Stimulated activated CD4-positive, alpha-beta T cell treated with anti-CD3 and anti-CD28 coated beads, Interleukin-15, amount 100 ng/mL, for 48 hours (primary cell): ENCODE measurements at places on chromosomes 1 and 21.

DNA sequence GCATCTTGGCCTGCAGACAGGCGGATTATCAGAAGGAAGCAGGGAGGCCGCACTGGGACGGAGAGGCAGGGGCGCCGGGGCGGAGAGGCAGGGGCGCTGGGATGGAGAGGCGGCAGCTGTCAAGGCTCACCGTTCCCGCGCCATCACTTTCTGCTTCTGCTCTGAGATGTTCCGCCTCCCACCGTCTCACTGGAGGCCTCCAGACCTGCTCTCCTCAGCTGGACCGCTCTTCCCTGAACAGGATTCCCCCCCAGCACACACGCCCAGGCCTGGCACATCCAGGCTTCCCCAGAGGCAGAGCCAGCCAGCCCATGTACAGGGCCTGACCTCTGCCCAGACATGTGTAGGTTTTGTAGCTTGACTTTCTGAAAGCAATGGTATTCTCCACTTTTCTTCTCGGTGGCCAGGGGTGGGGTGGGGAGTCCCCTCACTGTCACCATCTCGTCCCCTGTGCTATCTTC is 84.1 kb downstream of the RIPK4 start:
- DNase-seq = no peak

DNA sequence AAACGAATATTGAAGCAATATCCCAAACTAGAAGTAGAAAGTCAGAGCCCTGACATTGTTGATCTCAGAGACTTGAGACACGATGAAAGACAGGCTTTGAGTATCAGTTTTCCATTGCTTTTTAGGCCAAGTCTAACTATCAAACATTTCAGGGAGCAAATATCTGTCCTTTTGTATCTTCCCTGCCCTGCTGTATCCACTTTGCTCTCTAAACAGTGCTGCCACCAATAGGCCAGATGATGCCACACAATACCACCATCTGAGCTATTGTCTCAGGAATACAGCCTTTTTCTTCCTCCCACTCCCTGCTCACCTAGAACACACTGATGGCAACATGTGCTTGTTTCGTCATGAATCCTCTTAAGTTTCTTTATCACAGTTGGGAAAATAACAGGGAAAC is 62.6 kb upstream of the SPAG17 start:
- DNase-seq = no peak

- peak; percentile 56 for DNase-seq
These were observed 779 bp downstream of the SON start for GRCh38 chr21:33543505-33544129.

DNA sequence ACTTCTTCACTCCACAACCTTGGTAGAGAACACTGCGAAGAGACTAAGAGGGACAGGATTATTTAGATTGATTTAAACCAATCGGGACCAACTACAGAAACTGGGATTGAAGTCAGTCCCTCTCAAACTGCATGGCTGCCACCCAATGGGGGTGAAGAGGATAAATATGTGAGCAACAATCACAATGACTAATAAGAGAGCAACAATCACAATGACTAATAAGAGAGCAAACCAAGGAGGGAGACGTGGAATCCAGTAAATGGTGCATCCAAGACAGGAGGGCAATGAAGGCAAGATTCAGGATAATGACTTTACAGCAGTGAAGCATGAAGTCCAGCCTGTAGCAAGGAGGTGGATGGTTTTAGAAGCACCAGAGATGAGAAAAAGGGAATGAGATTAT is 322.8 kb downstream of the TTLL7 start:
- DNase-seq = no peak

- DNase-seq = no peak
These were observed 162.2 kb upstream of the LHX8 start for GRCh38 chr1:74971982-74972381.

DNA sequence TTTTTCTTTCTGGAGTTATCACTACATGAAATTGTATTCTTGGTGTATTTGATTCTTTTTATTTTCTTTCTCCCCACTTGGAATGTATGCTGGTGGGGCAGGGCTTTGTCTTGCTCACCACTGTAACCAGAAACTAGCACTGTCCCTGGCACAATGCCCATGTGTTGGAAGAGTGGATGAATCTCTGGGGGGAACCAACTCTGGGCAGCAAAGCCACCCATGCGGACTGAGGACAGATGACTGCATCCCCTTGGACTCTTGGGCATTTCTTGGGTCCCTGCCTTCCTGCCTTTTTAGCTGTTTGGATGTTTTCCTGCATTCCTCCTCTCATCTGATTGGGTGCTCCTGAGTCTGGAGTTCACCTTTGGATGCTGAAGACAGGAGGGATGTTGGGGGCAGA is 6.1 kb downstream of the CYP4B1 start:
- DNase-seq = no peak

DNA sequence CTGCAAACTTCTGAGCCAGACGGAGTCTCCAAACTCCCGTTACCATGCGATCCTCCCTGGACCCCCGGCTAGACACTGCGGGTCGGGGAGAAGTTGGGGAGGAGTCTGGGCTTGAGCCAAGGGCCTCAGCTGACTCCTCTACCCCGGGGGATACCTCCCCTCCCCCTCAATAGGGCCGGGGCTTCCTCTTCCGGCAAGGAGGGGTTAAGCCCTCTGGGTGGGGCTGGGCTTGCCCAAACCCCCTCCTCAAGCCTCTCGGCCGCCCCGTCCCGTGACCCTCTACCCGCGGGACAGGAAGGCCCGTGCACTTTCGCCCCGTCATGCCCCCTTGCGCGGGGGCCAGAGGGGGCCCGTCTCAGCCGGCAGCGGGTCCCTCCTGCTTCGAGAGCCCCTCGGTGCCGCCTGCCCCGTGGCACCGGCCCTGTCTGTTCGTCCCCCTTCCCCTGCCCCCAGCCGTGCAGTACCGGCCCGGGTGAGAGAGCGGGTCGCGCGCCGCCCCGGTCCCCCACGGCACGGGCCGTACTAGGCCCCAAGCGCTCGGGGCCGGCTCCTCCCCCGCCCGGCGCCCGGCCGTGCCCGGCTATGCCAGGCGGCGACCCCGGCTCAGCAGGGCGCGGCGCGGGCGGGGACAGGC is 652 bp downstream of the ARL8A start:
- DNase-seq = no peak

DNA sequence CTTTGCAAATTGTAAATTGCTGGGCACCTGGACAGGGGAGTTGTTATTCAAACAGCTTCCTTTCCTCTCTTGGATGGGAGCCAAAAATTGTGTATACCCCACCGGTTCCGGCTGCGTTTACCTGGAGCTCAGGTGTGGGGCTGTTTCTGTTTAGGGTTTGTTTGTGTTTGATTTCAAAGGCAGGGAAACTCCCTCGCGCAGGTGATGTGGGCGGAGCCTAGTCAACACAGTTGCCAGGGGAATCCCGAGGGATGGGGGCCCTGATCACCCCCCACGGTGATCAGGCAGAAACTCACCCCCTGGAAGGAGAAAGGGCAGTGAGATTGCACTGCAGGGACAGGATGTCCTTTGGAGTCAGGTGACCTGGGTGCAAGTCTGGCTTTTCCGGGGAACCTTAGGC is 28.3 kb downstream of the CDCP2 start:
- DNase-seq = no peak

DNA sequence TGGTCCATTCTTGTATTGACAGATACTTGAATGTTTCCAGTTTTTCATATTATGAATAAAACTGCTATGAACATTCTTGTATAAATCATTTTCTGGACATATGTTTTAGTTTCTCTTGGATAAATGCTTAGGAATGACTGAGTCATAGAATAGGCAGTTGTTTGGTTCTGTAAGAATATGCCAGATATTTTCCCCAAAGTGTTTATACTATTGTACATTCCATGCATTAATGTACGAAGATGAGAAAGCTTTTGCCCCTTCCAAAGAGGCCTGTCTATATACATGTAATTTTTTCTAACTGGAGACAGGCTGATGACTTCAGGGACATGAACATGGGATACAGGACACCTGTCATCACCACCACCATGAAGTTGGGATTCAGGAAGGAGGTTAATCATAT is 11.3 kb downstream of the NBPF3 start:
- DNase-seq = no peak

DNA sequence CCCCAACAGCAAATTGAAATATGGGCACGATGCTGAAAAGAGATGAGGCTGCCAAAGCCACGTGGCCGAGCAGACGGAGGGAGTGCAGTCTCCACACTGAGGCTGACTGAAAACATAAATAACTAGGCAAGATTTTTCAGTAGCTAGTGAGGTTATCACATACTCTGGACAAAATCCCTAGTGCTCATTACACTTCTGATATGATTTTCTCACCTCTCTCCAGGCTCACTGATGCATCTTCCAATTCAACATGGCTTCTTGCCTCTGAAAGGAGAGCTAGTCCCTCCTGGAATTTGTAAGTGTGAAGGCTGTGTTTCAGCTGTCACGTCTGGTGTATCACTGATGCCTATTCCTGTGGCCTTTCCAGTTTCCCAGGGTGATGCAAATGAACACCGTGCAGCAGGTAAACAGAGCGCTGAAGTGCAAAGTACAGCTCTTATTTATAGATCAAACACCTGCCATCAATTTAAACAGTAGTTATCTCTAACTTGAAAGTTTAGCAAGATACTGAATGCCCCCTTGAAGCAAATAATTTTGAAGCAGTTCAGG is 656.1 kb downstream of the KIF26B start:
- DNase-seq = no peak

DNA sequence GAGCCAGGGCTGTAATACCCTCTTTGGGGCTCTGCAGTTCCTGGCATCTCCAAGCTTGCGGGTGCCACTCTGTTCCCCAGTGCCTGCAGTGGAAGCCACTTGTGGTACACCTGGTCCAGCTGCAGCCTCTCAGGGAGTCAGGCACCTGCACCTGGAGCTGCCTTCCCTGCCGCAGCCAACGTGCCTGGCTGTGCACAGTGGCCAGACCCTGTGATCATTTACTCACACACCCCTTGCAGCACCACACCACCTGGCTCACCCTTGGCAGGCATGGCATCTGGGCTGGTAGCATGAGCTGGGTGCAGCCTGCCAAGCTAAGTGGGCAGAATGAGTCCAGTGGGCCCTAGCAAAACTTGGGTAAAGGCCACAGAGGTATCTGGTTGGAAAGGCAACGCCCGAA is 51.1 kb upstream of the NTPCR start:
- no peak for DNase-seq
